NCI-H1048 (cell line): ENCODE measurements at places on chromosomes 16 and 17.

- DNase-seq = no peak
Measured at GRCh38 chr17:55897301-55897700, 146.4 kb downstream of the PCTP start.

- DNase-seq = no peak
Measured at GRCh38 chr17:27109346-27109745, 184.6 kb upstream of the WSB1 start.

- DNase-seq = no peak
Measured at GRCh38 chr17:13160296-13160695, 142.5 kb upstream of the ELAC2 start.

- DNase-seq = no peak
Measured at GRCh38 chr17:45846646-45847045, 2.0 kb downstream of the SPPL2C start.

- DNase-seq = no peak
Measured at GRCh38 chr16:79278506-79278905, 322.0 kb downstream of the MAF start.

DNA sequence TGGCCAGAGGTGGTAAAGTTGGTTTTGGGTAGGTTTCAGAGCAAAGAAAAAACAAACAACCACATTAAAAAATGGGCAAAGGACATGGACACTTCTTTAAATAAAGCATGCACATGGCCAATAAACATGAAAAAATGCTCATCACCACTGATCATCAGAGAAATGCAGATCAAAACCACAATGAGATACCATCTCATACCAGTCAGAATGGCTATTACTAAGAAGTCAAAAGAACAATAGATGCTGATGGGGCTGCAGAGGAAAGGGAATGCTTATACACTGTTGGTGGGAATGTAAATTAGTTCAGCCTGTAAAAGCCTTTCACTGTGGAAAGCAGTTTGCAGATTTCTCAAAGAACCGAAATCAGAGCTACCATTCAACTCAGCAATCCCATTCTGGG lies 598.4 kb upstream of the SOX9 start:
- DNase-seq = no peak

DNA sequence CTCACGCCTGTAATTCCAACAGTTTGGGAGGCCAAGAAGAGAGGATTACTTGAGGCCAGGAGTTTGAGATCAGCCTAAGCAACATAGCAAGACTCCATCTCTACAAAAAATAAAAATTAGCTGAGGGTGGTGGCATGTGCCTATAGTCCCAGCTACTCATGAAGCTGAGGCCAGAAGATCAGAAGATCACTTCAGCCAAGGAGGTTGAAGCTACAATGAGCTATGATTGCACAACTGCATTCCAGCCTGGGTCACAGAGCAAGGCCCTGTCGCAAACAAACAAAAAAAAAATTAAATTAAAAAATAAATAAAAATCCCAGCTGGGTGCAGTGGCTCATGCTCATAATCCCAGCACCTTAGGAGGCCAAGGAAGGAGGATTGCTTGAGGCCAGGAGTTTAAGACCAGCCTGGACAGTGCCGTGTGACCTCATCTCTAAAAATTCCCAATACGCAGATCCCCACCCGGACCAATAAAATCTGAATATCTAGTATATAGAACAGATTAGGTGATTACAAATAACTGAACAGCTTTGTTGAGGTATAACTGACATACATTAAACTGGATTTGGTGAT lies 18.2 kb upstream of the ATF7IP2 start:
- no peak for DNase-seq

- DNase-seq = no peak
Measured at GRCh38 chr17:56424543-56425044, 168.9 kb upstream of the NOG start.

- no peak for DNase-seq
Measured at GRCh38 chr16:22327446-22327775, 30.2 kb downstream of the POLR3E start.

- no peak for DNase-seq
Measured at GRCh38 chr17:3256575-3256974, 41.6 kb downstream of the OR3A1 start.

DNA sequence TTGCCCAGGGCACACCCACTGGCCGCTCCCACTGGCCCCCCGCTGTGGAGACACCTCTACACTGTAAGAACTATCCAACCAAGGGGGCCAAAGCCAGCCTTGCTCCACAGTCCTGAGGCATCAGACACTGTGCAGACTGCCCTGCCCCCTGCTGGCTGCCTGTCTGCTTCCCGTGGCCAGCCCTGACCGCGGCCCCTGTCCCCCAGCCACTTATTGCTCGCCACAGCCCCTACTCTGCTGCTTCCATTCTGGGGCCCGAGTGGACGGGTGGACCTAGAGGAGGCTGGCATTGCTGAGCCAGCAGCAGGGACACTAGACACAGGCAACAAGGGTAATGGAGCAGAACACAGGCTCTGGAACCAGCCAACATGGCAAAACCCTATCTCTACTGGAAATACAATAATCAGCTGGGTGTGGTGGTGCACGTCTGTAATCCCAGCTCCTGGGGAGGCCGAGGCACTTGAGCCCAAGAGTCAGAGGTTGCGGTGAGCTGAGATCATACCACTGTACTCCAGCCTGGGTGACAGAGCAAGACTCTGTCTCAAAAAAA lies 19.7 kb upstream of the LRRC37A3 start:
- no peak for DNase-seq

- DNase-seq = no peak
Measured at GRCh38 chr16:706189-707061, 824 bp upstream of the FBXL16 start.

- DNase-seq = no peak
Measured at GRCh38 chr17:37417852-37418251, 11.2 kb downstream of the TADA2A start.

DNA sequence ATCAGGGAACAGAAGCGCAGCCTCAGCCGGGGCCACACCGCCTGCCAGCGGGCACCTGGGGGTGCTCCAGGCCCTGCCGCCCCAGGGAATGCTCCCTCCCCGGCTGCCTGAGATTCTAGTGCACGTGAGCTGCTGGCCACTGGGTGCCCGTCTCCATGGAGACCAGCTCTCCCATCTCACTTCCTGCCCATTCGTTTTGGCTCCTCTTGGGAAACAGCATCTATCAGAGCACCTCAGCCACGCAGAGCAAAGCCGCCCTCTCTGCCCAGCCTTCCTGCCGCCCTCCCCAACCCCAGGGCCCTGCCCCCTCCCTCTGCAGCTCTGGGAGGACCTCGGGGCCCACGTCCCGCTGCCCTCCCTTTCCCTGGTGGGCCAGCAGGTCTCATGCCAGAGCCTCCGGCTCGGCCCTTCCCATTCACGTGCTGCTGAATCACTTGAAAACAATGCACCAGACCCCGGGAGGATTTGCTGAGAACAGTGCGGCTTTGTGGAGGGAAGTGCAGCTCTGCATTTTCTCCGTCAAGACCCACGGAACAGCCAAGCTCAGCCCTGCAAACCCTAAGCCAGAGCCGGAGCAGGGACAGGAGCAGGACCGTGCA lies 19.4 kb downstream of the CEP295NL start:
- peak; percentile 10 for DNase-seq

GRCh38 chr17:38658741-38659345 lies 15.9 kb downstream of the EPOP start:
- DNase-seq = no peak

GRCh38 chr16:81201267-81201666 lies 37.2 kb upstream of the BCO1 start:
- DNase-seq = no peak

DNA sequence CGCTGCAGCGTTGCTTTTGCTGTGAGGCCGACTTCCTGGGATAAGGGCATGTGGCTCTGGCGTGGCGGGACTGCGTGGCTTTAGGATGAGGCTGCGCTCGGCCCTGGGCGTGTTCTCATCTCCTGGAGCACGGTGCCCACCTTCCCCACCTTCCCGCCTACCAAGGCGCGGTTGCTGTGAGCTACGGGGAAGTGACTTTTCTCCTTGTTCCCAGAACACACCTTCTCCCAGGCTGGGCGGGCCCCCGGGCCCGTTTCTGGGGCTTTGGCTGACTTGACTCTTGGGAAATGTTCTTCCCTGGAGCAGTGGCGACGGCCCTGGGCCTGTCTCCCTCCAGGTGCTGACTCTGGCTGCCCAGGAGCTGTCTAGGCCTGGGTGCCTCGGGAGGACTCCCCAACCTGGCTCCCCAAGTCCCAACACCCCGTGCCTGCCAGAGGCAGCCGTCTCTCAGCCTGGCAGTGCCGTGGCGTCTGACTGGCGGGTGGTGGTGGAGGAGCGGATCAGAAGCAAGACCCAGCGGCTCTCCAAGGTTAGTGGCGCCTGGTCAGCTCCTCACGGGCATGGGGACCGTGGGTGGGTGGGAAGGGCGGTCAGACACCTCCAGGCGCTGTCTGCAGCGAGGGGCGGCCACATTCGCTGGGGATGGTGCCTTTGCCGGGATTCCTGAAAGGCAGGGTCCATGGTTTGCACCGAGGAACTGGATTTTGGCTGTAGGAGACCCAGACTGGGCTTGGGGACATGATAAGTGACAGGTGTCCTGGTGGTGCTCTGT lies 12.1 kb downstream of the TELO2 start:
- DNase-seq = no peak

- no peak for DNase-seq
Measured at GRCh38 chr16:73076324-73076810, 28.4 kb upstream of the ZFHX3 start.

GRCh38 chr17:47232465-47232864 lies 21.2 kb upstream of the ITGB3 start:
- DNase-seq = no peak

- DNase-seq = no peak
Measured at GRCh38 chr17:3546521-3546920, 11.1 kb downstream of the TRPV3 start.

DNA sequence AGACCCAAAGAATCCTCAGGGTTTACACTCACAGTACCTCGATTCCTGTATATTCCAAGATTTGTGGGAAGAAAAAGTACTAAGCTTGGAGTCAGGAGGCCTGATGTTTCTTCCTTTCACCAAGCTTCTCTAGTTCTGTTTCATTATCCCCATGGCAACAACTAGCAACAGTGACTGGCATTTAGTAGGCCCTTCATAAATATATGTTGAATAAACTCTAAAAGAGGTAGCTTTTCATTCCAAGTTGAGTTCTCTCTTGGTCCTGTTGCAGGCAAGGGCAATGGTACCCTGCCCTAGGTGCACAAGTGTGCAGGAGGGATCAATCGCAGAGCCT lies 527 bp upstream of the UBE2Z start:
- DNase-seq = no peak

DNA sequence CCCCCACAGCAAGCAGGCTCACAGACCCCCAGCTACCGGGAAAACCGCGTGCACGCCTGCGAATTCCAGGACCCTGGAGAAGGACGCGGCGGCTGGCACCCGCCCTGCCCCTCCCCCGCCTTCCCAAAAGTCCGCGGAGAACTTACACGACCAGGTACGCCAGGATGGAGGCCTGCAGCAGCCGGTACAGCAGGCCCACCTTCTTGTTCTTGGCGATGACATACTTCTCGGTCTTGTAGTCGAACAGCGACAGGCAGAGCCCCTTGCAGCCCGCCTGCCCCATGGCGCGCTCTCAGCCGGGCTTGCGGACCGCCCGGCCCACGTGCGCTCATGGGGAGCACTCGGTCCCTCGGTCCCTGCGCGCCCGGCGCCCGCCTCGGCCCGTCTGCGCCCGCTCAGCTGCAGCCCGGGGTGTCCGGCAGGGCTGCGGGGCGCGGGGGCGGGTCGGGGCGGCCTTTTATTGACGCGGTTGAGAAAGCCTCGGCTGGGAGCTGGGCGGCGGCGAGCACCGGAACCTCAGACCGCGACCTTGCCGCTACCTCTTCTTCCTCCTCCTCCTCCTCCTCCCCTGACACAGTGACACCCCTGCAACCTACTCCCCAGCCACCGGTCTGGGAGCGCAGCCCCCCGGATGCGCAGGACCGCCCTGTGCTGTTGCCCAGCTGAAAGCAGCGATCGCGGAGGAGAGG lies at the start of gene P2RX5:
TSS of gene P2RX5 (minus strand) at position 433 of the 689 bp plus-strand sequence. CDS start at position 283, 150 bp downstream.
- DNase-seq = no peak

DNA sequence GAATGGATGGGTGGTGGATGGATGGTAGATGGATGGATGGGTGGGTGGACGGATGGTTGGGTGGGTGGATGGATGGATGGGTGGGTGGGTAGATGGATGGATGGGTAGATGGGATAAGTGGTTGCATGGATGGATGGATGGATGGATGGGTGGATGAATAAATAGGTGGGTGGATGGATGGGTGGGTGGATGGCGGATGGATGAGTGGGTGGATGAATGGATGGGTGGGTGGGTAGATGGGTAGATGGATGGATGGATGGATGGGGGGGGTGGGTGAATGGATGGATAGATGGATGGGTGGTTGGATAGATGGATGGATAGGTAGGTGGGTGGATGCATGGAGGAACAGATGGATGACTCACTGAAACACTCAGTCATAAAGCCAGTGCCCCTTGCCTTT lies 51.0 kb upstream of the FASN start:
- DNase-seq = no peak

- no peak for DNase-seq
Measured at GRCh38 chr17:63841350-63842172, 924 bp downstream of the SMARCD2 start.

GRCh38 chr16:90046971-90047713 lies 27.9 kb upstream of the DBNDD1 start:
- DNase-seq = no peak

- no peak for DNase-seq
Measured at GRCh38 chr17:29180034-29180787, at the start of gene MYO18A. Gene MYO18A (minus strand): TSS chr17:29180398. CDS start chr17:29166940, 13,458 bp downstream.

DNA sequence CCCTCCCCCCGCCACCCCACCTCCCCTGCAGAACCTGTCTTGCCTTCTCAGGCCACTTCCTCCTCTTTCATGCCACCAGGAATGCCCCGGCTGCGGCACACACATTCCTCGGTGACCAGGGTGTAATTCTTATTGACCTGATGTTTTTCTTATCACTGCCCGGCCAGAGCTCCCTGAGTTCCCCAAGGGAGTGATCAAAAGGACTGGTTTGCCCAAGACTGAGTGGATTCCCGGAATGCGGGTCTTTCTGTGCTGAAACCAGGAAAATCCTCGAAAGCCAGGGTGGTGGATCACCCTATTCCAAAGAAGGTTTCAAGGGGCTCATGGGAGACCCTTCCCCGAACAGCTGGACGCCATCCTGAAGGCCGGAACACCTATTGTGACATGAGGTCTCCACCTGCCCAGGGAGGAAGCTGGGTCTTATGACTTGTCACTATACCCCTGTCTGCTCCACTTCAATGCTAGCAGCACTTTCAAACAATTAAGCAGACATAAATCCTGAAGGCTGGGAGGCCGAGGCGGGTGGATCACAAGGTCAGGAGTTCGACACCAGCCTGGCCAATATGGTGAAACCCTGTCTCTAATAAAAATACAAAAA lies 53.0 kb upstream of the RPL38 start:
- no peak for DNase-seq

GRCh38 chr16:69371564-69371963 lies 14.2 kb downstream of the TERF2 start:
- no peak for DNase-seq

DNA sequence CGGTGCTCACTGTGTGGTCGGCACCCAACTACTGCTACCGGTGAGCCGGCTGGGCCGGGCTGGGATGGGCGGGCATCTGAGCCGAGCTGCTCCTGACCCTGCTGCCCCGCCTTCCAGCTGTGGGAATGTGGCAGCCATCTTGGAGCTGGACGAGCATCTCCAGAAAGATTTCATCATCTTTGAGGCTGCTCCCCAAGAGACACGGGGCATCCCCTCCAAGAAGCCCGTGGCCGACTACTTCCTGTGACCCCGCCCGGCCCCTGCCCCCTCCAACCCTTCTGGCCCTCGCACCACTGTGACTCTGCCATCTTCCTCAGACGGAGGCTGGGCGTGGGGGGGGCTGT lies 6.9 kb downstream of the TBX6 start:
- DNase-seq = no peak
